ENCODE measurements at places on chromosomes 6 and 20.

DNA sequence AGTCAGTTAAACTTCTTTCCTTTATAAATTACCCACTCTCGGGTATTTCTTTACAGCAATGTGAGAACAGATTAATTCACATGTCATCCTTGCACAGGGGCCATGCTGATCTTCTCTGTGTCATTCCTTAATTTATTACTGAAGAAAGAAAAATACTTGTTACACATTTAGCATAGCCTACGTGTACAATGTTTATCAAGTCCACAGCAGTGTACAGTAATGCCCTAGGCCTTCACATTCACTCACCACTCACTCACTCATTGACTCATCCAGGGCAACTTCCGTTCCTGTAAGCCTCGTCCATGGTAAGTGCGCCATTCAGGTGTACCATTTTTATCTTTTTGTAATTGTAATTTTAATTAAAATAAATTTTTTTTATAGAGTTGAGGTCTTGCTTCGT is 73.6 kb downstream of the RSPH3 start:
- no peak for DNase-seq

DNA sequence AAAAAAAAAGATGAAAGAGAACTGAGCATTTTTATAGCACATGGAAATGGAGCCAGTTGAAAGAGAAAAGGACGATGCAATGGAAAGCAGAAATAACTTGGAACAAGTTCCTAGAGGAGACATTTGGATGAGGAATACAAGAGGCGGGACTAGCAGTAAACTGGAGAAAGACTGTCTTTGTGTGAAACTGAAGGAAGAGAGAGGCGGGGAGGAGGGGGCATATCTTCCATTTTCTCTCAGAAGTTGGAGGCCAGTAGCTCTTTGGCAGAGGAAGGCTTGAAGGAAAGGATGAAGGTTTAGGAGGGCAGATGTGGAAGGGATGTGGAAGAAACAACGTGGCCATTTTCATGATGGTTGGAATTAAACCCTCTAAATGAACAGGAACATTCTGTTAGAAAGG is 33.0 kb upstream of the ADGRF1 start:
- DNase-seq, result no peak

- DNase-seq, result no peak
Measured at GRCh38 chr20:37408302-37409193, 62.6 kb downstream of the SRC start.

GRCh38 chr20:35489717-35490116 is 34.3 kb downstream of the CEP250 start:
- DNase-seq, result no peak

DNA sequence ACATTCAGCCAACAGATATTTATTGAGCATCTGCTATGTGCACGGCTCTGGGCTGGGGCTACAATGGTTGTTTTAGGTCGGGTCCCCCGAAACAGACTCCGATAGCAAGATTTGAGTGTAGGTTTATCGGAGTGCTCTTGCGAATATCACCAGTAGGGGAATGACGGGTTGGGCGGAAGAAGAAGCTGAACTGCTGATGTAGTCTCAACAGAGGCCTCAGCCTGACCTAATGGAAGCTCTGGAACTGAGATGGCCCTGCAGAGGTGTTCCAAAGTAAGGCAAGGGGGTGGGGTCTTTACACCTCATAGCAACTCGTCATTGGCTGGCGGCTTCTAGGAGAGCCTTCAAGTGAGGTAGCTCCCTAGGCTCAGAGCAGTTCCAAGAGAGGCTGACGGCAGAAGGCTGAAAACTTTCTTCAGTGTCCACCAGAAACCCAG is 1.1 kb downstream of the L3MBTL1 start:
- DNase-seq, result no peak

DNA sequence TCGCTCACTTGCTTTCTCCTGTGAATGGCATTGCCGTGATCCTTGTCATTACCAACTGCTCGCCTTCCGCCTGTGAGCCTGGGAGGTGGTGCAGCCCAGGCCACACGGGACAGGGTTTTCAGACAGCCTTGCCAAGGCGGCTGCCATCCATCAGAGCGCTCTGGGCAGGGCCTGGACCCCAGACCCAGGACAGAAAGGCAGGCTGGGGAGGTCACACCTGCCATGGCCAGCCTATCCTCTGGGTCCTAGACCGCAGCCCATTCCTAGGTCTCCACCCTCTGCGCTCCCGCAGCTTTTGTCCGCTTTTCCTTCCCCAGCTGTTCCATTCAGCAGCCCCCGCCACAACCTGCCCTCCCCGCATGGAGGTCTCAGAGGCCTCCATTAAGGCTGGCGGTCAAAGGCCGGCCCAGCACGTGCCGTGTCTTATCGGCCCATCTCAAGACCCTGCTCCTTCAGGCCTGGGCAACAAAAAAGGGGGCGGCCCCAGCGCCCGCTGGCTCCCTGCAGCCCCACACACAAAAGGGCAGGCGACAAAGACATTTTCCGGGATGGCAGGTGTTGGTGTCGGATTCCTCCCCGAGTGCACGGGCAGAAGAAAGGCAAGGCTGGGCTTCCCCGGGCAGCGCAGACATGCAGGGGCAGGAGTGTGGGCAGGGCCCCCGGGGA is 28.1 kb downstream of the INSM1 start:
- no peak for DNase-seq

- DNase-seq, result peak; percentile 25
Measured at GRCh38 chr6:4647414-4648365, 128.5 kb upstream of the CDYL start.

- DNase-seq, result no peak
Measured at GRCh38 chr6:52136055-52136454, 48.6 kb upstream of the PKHD1 start.

- DNase-seq, result no peak
Measured at GRCh38 chr6:164034602-164035140, 620.2 kb downstream of the QKI start.

DNA sequence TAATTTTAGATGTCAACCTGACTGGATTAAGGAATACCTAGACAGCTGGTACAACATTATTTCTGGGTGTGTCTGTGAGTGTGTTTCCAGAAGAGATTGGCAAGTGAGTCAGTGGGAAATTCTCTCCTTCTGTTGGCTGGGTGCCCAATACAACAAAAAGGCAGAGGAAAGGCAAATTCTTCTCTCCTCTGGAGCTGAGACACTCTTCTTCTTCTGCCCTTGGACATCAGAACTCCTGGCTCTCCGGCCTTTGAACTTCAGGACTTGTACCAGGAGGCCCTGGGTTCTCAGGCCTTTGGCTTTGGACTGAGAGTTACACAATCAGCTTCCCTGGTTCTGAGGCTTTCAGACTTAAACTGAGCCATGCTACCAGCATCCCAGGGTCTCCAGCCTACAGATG is 7.8 kb upstream of the BTN3A1 start:
- peak; percentile 31 for DNase-seq

DNA sequence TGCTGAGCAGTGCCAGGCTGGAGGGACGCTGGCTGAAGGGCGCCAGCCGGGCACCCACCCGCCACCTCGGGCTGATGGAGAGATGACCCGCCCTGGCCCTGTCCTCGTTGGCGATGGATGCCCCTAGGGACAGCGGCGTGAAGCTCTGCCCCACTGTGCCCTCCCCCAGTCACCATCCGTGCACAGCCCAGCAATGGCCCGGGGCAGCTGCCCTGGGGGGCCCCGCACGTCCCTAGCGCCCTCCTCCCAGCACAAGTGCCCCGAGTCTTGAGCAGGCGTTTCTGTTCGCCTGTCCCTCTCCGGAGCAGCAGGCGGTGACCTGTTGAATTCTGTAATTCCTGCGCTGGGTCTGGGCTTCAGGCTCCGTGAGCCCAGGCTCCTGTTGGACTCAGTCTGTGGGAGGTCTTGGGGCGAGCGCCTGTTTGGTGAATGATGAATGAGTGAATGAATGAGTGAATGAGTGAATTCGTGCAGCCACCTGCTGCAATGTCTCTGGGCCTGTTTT is 36.8 kb upstream of the CHRNA4 start:
- DNase-seq, result no peak

GRCh38 chr6:45553730-45554344 is 176.1 kb upstream of the SUPT3H start:
- DNase-seq, result no peak

- no peak for DNase-seq
Measured at GRCh38 chr20:62055106-62055861, 10.4 kb downstream of the TAF4 start.

GRCh38 chr20:53609491-53610445 is 16.1 kb upstream of the ZNF217 start:
- DNase-seq, result no peak

GRCh38 chr20:31566319-31566657 is 38.8 kb upstream of the ID1 start:
- DNase-seq, result no peak

GRCh38 chr20:13008761-13009681 is at the start of gene SPTLC3:
TSS of gene SPTLC3 (plus strand) at chr20:13008972. CDS start at chr20:13009268, 296 bp downstream.
- no peak for DNase-seq

- DNase-seq, result no peak
Measured at GRCh38 chr6:155847711-155848110, 392.1 kb upstream of the NOX3 start.

DNA sequence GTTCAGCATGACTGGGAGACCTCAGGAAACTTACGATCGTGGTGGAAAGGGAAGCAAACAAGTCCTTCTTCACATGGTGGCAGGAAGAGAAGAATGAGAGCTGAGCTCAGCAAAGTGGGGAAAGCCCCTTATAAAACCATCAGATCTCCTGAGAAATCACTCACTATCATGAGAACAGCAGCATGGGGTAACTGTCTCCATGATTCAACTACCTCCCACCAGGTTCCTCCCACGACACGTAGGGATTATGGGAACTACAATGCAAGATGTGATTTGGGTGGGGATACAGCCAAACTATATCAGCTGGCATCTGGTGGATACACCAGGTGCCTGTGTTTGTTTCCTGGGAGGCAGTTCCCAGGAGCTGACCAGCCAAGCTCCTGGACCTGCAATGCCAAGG is 4.9 kb downstream of the DDO start:
- DNase-seq, result peak; percentile 85

DNA sequence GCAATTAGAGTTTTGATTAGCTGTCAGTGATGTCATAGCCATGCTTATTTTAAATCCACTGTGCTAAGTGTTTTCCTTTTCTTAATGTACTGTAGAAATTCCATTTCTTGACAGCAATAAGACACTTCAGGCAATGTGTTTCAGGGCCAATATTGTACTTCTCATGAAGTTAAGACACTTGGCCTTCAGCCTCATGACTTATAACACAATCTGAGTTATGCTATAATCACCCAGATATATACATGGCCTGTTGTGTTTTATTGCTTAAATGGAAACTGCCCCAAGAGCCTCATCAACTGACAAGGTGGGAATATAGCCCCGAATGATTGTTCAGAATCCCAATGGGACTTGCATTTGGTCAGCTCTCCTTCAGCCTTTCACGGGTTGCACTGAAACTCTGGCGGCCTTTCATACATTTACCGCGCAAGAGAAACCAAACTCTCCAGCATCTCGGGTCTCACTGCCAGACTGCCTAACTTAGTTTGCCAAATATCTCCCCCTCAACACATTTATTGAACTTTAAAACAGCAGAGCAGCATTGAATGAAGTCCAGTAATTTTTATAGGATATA is 44.2 kb upstream of the TBX18 start:
- no peak for DNase-seq

- DNase-seq, result peak; percentile 78
Measured at GRCh38 chr20:36117638-36118037, 36.9 kb upstream of the EPB41L1 start.

DNA sequence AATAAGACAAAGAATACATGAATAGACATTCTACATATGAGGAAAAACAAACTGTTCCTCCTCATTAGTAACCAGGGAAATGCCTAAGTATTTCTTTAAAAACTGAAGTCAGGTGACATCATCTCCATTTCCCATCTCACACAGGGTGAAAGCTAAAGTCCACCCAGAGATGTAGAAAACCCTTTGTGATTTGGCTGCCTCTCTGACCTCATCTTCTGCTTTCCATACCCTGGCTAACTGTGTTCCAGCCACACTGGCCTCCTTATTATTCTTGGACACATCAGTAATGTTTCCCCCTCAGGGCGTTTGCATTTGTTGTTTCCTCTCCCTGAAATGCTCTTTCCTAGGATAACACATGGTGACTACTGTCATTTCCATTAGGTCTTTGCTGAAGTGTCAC is 40.4 kb downstream of the ESF1 start:
- DNase-seq, result peak; percentile 3

DNA sequence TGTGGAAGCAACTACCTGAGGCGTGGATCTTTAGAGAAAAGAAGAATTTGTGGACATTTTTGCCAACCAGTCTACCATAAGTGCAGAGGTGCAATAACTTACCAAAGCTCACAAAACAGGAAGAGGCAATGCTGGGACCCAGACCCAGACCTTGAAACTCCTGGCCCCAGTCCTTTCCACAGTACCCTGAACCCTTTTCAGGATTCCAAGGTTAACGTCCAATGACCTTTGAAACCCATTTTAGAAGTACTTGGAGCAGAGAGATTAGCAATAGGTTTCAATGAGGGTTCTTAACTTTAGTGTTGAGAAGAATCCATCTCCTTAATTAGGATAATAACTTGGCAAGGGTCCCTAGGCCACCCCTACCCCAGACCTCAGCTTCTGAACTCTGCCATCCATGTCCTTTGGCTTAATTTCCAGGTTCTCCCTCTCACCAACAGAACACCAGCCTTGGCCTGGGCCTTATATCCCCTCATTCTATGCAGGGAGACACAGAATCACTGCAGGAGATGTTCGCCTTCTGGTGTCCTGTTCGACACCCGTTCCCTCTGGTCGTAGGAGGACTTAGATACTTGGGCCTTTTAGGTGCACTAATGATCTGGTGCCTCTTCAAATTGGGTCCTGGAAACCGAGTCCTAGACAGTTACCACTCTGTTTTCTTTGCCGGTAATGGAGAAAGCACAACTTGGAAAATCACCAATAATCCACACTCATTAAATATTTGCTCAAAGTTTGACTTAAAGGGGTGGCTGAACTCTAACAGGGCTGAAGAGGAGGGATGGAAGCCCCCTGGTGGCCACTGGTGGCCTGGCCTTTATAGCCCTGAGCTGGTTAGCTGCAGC is 40.6 kb downstream of the ISM1 start:
- DNase-seq, result peak; percentile 2

DNA sequence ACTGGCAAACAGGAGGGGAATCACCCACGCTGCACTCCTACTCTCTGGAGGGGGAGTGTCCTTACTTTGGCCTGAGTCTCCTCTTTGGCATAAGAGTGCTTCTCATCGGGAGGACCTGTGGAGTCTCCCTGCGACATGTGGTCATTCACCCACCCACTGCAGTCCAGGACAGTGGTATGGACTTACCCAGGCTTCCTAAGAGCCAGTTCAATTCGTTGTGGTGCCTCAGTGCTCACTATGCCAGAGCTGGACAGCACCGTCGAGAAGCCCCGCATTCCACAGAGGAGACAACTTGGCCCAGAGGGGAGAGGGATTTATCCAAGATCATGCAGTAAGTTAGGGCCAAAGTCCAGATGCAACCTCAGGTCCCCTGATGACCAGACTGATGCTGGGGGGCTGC is 86.2 kb upstream of the CCDC167 start:
- no peak for DNase-seq

Measured in inflammatory macrophage treated with lipopolysaccharide for 1 hour (primary cell).